Cerebellum (tissue), 4 donors: ENCODE measurements at places on chromosomes 5 and 9.

DNA sequence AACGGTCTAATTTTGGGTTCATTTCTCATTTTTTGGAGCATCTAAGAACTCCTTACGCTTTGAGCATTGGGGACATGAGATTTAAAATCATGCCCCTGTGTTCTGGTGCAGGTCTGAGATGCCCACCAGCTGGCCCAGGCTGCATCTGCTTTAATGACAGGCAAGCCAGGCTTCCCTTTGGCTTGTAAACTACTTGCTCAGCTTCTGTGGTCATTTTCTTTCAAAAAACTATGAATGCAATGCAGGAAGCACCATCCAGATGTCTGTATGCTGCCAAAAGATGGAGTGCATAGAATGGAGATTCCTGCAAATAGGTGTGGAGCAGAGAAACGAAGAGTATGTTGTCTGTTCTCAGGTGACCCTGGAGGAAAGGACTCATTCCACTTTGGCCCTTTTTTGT, 399.9 kb upstream of the ADAMTSL1 start:
- no peak for DNase-seq

GRCh38 chr9:23011669-23012068, 565.0 kb downstream of the DMRTA1 start:
- DNase-seq: no peak

- DNase-seq: no peak
Observed at GRCh38 chr5:96259151-96259772, 173.8 kb downstream of the PCSK1 start.

DNA sequence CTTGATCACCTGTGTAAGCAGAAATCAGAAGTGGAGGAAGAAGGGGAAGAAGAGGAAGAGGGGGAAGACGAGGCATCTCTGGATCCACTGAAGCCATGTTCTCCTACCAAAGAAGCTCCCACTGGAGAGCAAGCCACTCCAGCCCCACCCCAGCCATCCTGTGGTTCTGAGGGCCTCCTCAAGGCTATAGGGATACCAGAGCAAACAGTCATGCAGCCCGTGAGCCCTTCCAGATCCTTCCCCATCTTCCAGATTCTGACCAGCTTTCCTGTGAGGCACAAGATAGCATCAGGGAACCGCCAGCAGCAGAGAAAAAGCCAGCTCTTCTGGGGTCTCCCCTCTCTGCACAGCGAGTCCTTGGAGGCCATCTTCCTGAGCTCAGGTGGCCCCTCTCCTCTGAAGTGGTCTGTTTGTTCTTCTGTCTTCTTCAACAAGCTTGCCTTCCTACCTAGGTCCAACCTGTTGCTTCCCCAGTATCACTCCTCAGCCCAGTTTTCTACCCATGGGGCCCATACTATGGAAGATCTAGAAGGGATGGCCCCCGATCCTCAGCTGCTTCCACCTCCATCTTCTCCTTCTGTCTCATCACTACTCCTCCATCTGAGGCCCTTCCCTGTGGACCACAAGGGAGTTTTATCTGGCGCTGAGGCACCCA, 29.4 kb downstream of the VCP start:
- no peak for DNase-seq

GRCh38 chr5:17046320-17046719, 110.2 kb upstream of the MYO10 start:
- no peak for DNase-seq

DNA sequence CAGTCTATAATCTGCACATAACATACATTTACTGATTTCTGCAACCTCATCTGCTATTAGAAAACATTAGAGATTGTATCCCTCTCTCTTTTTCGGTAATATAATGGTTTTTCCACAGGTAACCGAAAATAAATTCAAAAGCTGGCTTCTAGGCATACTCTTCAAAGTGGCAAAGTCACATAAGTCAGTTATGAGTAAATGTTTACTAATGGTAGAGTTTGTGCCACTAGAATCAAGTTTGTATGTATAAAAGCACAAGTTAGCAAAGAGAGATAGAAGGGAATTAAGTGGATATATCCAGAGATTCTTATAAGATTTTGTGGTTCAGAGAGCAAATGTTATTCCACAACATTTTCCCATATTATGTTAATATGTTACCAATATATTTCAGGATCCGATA, 86.9 kb downstream of the MYO10 start:
- no peak for DNase-seq

DNA sequence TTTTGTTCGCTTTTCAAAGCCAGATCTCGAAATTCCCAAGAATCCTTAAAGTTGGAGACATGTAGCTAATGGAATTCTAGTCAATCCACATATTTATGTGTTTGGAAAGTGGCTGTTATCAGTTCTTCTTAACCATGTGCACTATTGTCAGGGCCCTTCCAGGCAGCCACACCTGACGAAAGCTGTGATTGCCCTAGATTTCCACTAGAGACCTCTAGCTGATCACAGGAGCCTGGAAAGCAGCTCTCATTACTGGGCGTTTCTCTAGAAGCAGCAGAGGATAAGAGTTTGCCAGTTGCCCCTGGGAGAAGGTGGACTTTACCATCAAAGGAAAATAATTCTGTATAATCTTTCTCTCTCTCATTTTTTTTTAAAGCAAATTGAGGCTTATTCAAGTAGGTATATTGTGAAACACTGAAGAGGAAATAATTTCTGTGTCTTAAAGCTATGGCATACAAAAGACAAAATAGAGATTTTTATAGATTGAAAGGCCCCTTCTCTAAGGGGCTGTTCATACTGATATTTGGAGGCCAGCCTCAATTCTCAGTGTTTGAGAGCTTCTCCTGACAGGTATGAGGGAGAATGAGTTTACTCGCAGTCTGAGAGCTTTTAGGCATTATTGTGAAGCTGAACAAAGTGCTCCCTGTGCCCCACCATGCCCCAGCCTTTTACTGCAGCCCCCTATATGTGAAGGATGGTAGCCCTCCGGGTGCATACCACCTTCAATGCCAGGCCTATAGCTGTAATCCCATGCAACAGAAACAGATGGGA, 405.4 kb upstream of the ACTBL2 start:
- peak; percentile 8 for DNase-seq

- DNase-seq: no peak
Observed at GRCh38 chr9:127652733-127653132, 40.7 kb downstream of the STXBP1 start.

DNA sequence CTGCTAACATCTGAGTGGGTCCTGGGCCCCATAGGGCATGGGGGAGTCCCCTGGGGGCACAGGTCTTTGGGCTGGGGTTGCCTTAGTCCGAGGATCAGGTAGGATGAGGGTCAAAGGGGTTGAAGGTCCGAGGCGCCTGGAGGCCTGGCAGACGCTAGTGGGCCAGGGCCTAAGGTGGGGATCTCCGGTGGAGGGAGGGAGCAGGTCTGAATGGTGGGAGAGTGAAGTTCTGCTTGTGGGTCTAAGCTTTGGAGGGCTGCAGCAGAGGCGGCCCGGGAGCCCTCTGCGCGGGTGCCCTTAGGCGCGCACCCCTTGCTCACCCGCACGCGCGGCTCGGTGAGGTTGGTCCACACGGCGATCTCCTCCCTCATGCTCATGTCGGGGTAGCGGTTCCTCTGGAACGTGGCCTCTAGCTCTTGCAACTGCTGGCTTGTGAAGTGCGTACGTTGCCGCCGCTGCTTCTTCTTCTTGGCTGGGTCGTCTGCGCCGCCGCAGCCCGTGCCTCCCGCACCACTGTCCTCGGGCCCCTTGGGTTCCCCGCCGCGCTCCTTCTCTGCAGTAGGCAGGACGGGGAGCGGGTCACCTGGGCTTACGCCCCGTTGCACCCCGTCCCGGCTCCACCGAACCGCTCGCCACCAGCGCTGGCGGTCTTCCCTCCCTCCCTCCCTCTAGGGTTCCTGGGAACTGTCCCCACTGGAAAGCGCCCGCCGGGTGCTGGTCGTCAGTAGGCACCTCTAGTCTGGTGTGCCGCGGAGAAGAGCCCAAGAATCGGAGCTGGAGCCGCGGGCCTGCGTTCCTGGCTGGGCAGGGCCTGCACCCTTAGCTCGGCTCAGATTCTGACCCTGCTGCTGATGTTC, 2.8 kb downstream of the PITX1 start:
- DNase-seq: no peak

DNA sequence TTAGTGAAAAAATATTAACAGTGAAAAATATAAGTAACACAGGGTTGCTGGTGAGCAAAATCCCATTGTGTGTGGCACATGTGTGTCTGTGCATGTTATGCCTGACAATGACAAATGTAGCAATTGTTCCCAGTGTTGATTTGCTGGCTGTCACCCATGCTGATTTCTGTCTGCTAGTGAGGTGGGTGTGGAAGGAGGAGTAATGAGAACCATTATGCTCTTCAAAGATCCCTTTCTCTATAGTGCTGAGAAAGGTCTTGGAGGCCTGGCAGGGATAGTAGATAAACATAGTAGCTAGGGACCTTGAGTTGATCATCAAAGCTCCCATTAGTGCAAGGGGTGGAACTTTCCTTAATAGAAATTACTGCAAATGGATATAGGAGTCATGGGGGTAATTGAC, 152.5 kb upstream of the CLINT1 start:
- no peak for DNase-seq

GRCh38 chr5:6135977-6136376, 242.4 kb downstream of the MED10 start:
- no peak for DNase-seq

GRCh38 chr5:135215617-135216470, 181.8 kb upstream of the PITX1 start:
- no peak for DNase-seq

GRCh38 chr9:96009690-96010472, 134.4 kb downstream of the ERCC6L2 start:
- no peak for DNase-seq

GRCh38 chr9:108775901-108776306, 79.9 kb downstream of the ACTL7B start:
- no peak for DNase-seq

DNA sequence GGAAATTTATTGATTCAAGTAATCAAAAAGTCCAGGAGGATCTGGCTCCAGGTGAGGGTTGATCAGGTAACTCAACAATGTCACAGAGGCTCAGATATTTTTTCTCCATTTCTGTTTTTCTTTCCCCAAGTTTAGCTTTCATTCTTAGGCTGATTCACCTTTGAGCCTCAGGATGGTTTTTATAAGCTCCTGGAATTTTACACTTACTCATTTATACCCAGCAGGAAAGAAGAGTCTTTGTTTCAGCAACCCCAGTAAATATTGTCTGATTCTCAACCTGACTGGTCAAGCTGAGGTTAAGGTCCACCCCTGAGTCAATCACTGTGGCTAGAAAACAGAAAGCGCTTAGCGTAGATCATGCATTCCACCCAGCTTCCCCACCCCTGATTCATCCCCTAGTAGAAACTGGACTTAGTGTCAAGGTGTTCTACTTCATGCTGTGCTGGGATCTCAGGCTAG, 500.6 kb downstream of the KIF4B start:
- DNase-seq: no peak

GRCh38 chr5:148747536-148747906, 78.9 kb upstream of the ADRB2 start:
- no peak for DNase-seq

GRCh38 chr9:32706004-32706724, 70.7 kb upstream of the TAF1L start:
- DNase-seq: no peak

DNA sequence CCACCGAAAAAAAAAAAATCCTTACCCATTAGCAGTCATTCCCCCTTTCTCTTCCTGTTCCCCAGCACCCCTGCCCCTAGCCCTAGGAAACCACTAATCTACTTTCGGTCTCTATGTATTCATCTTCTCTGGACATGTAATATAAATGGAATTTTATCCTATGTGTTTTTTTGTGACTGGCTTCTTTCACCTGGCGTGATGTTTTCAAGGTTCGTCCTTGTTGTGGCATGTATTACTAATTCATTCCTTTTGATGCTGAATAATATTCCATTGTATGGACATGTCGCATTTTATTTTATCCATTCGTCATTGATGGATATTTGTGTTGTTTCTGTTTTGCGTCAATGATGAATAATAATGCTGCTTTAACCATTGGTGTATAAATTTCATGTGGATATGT, 42.8 kb upstream of the SH3GL2 start:
- no peak for DNase-seq

DNA sequence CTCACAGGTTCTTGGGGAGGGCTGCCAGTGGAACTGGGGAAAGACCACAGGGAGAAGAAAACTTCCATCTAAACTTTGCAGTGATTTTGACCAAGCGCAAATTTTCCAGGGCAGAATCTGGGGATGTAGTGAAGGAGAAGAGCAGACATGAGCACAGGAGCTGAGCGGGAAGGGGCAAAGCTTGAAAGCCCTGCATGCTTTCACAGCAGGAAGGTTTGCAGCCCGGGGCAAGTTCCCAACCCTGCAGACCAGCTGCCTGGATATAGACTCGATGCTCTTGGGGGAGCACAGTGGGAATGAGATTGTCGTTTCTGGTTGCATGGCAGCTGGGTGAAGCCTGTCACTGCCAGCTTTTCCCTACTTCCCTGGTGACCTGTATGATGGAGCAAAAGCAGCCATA, 276.8 kb upstream of the RORB start:
- DNase-seq: no peak

GRCh38 chr5:44051591-44051990, 337.6 kb downstream of the FGF10 start:
- no peak for DNase-seq

DNA sequence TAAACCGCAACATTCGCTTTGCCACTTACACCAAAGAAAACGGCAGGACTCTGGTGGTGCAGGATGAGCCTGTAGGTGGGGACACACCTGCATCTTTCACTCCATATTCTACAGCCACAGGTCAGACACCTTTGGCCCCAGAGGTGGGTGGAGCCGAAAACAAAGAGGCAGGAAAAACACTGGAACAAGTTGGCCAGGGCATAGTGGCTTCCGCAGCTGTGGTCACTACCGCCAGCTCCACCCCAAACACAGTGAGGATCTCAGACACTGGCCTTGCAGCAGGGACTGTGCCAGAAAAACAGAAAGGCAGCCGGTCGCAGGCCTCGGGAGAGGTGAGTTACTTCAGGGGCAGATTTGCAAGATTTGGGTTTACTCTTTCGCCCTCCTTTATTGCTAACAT, 33.8 kb downstream of the KDM3B start:
- no peak for DNase-seq
